Left ventricle myocardium inferior (tissue), 1 donor: ENCODE measurements at places on chromosomes 5 and 9. TPM values are rescaled to one million over a fixed set of nuclear protein-coding genes. Genes with fewer than 3 reads are reported as not detected.
A peak's percentile ranks its signal among the peaks of the same experiment; 100 is the strongest.

DNA sequence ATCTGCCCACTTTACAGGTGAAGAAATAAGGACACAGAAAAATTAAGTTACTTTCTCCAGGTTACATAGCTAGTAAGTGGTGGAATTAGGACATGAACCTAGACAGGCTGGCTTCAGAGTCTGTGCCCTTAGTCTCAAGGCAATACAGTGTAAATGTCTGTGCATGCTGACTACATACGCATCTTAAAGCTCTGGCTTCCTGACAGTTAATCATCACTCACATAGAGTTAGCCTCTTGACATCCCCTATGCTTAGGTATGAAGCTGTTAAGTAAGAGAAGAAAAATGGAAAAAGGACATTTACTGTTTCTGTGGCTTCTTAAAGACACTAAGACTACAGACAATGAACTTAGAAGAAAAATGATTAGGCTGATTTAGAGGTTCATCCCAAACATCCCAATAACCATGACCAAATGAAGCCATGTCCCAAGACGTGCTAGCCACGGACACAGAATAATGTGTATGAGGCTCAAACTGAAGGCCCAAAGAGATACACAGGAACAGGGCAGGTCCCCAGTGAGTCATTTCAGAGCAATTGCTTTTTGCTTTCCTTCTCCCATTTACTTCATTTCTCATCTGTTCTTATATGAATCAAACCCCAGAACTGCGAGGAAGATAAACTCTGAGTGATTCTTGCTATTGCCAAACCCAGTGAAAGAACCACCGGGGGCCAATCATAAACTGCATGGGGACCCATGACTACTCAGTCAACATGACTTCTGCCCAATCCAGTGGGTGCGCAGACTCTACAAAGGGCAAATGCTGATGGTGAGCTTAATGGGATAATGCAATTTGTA, 100.0 kb upstream of the IFNK start:
- H3K27me3 ChIP-seq: no peaks in the 10 kb centered on the region
- H3K27ac ChIP-seq: no peak overlapping the region
- DNase-seq: no peak
- no peak overlapping the region for H3K4me3 ChIP-seq

Gene GADD45G
- 44.5 TPM for total RNA-seq

DNA sequence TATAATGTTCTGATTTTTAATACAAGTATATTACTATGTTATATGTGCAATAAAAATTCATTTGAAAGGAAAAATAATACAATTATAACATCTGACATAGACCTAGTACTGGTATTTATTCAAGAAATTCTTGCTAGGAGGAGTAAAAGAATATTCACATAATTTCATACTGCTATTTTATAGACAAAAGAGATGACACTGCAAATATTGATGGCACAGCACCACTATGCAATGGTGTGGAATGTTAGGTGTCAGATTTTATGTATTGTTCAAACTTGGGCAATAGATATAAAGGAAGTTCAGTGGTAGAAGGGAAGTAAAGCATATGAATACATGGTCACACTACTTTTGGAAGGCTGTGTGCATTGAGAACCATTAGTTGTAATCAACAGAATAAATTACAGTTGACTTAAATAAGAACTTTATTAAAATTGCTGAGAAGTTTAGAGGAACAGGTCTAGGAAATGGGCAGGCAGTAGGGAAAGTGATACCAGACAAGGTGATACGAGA, 143.9 kb downstream of the OR2K2 start:
- H3K36me3 ChIP-seq: no peaks in the 10 kb centered on the region
- H3K4me3 ChIP-seq: no peak overlapping the region
- no peak overlapping the region for H3K27ac ChIP-seq
- no peaks in the 10 kb centered on the region for H3K27me3 ChIP-seq

GRCh38 chr9:107740088-107740980, 250.8 kb upstream of the KLF4 start:
- peaks cover 41% of the 10 kb centered on the region for H3K4me1 ChIP-seq
- no peaks in the 10 kb centered on the region for H3K36me3 ChIP-seq
- H3K27ac ChIP-seq: peak overlapping the region; percentile 76
- no peak overlapping the region for H3K4me3 ChIP-seq
- no peaks in the 10 kb centered on the region for H3K27me3 ChIP-seq
- DNase-seq: peak; percentile 39

Gene PLEKHG4B
- total RNA-seq: not detected

Gene DMRT2
- not detected for total RNA-seq

DNA sequence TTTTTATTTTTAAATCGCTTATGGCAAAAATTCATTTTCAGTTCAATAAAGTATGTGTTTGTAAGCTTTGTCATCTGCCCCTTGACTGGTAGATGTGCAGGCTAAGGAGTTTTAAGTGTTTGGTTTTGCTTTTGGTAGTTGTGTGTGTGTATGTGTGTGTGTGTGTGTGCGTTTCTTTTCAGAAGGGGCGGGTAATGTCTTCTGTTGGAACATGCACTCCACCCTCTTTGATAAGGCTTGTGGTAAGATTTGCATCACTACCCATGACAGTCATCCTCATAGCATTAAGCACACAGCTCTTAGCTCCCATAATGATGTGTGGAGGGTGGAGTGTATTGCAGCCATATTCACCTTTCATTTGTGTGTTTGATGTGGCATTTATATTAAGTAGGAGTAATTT, 92.1 kb upstream of the FSD1L start:
- no peak overlapping the region for H3K4me3 ChIP-seq
- no peak overlapping the region for H3K27ac ChIP-seq
- peaks cover 6% of the 10 kb centered on the region for H3K36me3 ChIP-seq
- DNase-seq: no peak
- no peaks in the 10 kb centered on the region for H3K4me1 ChIP-seq

GRCh38 chr9:113652355-113653152, 189.0 kb downstream of the RGS3 start:
- H3K4me3 ChIP-seq: no peak overlapping the region
- H3K27me3 ChIP-seq: no peaks in the 10 kb centered on the region
- DNase-seq: no peak
- peaks cover 73% of the 10 kb centered on the region for H3K4me1 ChIP-seq

Gene RNF180
- total RNA-seq: 12.9 TPM

- H3K4me3 ChIP-seq: no peak overlapping the region
- H3K36me3 ChIP-seq: no peaks in the 10 kb centered on the region
- H3K27me3 ChIP-seq: no peaks in the 10 kb centered on the region
- no peak for DNase-seq
- H3K4me1 ChIP-seq: peaks cover 79% of the 10 kb centered on the region
Observed at GRCh38 chr9:134063571-134064450, 4.0 kb downstream of the BRD3 start.

DNA sequence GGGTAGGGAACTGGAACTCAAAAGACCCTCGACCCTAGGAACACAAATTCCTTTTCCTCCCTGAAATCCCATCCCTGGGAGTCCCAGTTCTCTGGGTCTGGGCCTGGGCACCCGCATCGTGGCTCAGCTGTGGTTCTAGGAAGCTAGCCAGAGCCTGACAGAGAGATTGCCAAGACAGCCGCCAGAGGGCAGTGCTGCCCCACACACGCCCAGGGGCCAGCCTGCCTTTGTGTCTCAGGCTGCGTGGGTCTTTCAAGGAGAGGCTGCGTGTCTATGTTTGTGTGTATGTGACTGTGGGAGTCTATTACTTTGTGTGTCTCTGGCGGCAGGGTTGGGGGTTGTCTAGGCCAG, 32.0 kb upstream of the TTLL11 start:
- no peak overlapping the region for H3K4me3 ChIP-seq
- H3K4me1 ChIP-seq: peaks cover 42% of the 10 kb centered on the region
- no peaks in the 10 kb centered on the region for H3K36me3 ChIP-seq

DNA sequence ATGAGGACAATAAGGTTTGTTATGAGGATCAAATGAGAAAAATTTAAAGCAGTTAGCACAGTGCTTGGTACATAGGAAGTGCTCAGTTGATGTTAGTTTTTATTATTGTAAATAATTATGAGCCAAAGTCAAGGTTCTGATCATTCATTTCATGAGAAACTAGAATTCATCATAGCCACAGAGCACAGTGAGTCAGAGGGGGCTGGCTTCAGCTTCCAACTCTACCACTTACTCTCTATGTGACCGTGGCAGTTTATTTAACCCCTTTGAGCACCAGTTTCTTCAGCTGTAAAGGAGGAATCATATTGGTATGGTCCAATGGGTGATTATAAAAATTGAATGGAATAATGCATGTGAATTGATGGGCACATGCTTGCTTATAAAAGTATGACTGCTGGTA, 39.4 kb downstream of the KLHL3 start:
- peaks cover 24% of the 10 kb centered on the region for H3K36me3 ChIP-seq
- H3K27me3 ChIP-seq: no peaks in the 10 kb centered on the region
- H3K27ac ChIP-seq: peak overlapping the region; percentile 76
- no peak for DNase-seq
- H3K4me3 ChIP-seq: no peak overlapping the region

Gene TSSK1B
- total RNA-seq: not detected

Gene CCDC192
- not detected for total RNA-seq

- no peaks in the 10 kb centered on the region for H3K4me1 ChIP-seq
- no peak overlapping the region for H3K27ac ChIP-seq
- DNase-seq: no peak
- H3K27me3 ChIP-seq: no peaks in the 10 kb centered on the region
Observed at GRCh38 chr5:39774605-39775004, 349.8 kb upstream of the DAB2 start.
